Skeletal muscle cell (primary cell): ENCODE measurements at places on chromosomes 4 and X.

- no peak for DNase-seq
These were observed 103.6 kb downstream of the FAM13A start for GRCh38 chr4:88953400-88953799.

GRCh38 chr4:117634716-117635115, 399.6 kb upstream of the NDST3 start:
- no peak for DNase-seq

- no peak for DNase-seq
These were observed 34.4 kb upstream of the ARHGEF6 start for GRCh38 chrX:136814847-136815750.

- no peak for DNase-seq
These were observed 60.4 kb upstream of the IRF2 start for GRCh38 chr4:184534511-184535391.

DNA sequence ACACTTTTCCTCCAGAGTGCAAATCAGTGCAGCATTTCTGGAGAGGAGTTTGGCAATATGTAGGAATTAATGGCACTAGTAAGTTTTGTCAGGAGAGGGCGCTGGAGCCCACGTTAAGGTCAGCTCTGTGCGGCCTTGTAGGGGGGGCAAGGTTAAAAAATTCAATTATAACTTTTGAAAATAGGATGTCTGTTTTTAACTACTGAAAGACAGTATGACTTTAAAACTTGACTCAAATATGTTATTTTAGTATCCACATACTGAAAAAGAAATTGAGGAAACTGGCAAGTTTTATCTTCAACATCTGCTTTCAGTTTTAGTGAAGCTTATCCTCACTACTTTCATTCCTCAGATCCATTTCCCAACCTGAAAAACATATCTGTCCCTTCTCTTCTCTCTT, 30.9 kb upstream of the HSD17B13 start:
- DNase-seq, result no peak
